SJSA1 (cell line): ENCODE measurements at places on chromosomes 13 and 19. TPM values are rescaled to one million over a fixed set of nuclear protein-coding genes. Genes with fewer than 3 reads are reported as not detected.

DNA sequence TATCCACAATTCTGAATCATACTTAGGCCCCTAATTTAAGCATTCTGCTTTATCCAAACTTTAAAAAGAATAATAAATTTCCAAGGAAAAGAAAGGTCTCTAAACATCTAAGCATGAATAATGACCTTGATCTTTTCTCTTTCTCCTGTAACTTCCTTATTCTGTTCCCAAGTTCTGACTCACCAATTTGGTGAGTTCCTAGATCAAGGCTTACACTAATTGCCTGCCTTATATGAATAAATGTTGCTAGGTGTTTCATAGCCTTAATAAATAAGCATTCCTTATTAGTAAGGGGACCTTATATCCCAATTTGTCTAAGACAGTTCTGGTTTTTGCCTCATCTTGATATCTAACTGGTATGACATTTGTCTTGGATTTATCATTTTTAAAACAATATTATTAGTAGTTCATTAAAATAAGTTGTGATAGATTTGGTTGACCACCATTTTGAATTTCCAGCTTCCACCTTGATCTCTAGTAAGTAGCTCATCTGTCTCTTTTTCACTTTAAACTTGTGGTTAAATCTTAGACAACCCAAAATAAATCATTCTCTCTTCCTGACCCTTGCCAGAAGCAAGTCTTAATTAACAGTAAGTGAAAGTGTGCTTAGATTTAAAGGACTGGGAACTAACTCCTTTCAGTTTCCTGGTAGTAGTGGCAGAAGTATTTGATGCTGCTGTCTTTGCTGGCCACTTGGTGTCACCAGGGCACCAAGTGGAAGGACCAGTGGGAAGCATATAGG is 121.2 kb upstream of the MLNR start:
- H3K36me3 ChIP-seq: no peaks in the 10 kb centered on the region
- H3K27me3 ChIP-seq: no peaks in the 10 kb centered on the region
- peaks cover 19% of the 10 kb centered on the region for H3K4me1 ChIP-seq
- DNase-seq: no peak
- H3K27ac ChIP-seq: no peak overlapping the region

- H3K4me3 ChIP-seq: no peak overlapping the region
- peak; percentile 69 for DNase-seq
- H3K36me3 ChIP-seq: no peaks in the 10 kb centered on the region
Measured at GRCh38 chr19:13588957-13589833, 82.9 kb upstream of the CACNA1A start.

DNA sequence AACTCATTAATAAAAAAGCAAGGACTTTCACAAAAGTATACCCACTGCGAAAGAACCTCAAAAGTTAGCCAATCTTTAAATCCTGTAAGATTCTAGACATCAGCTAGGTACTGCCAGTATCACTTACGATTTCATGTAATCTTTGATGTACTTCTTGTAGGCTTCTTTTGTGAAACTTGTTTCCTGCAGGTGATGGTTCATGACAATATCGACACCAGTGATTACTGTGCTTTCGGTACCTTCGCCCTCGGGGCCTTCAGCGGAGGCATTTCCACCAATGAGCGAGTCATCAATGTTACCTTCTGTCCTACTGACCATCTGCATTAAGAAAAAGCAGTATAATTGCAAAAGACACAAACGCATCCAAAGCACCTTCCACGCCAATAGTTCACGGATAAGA is 1.1 kb downstream of the TPT1 start:
- no peak overlapping the region; the same call in 1 of the 2 replicates for H3K27ac ChIP-seq
- H3K36me3 ChIP-seq: peaks cover 71% of the 10 kb centered on the region
- no peaks in the 10 kb centered on the region for H3K27me3 ChIP-seq
- H3K4me1 ChIP-seq: peaks cover 32% of the 10 kb centered on the region
- DNase-seq: no peak

GRCh38 chr13:31274390-31274789 is 74.6 kb downstream of the B3GLCT start:
- no peak for DNase-seq
- no peak overlapping the region for H3K4me3 ChIP-seq
- no peak overlapping the region for H3K27ac ChIP-seq
- no peaks in the 10 kb centered on the region for H3K27me3 ChIP-seq
- peaks cover 14% of the 10 kb centered on the region for H3K36me3 ChIP-seq

DNA sequence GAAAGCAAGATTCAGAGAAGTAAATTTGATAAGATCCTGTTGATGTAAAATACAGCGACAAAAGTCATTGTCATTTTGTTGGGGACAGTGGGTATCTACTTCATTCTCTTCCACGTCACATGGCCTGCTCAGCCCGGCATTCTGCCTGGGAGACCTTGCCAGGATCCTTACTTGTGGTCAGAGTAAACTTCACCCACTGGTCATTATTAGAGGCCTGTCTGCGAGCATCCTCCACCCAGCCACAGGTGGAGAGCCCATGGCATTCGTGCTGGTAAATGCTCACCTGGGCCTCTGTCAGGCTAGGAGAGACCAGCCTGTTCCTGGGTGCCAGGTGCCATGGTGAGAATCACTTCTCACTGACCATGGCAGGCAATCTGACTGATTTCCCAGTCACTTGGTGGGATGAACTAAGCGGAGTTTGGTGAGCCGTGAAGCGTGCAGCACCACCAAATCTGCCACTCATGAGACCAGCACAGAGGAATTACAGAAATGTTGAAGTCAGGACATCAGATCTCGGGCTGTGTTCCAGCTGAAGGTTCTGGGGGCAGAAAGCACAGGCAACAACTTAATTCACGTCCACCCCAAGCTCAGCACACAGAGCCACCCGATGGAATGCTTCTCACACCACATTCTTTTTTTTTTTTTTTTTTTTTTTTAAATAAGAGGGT is 107.0 kb downstream of the SIPA1L3 start:
- no peak overlapping the region for H3K27ac ChIP-seq
- no peak overlapping the region for H3K4me3 ChIP-seq
- no peaks in the 10 kb centered on the region for H3K27me3 ChIP-seq
- H3K4me1 ChIP-seq: no peaks in the 10 kb centered on the region
- H3K36me3 ChIP-seq: peaks cover 5% of the 10 kb centered on the region; the same call in 1 of the 2 replicates

DNA sequence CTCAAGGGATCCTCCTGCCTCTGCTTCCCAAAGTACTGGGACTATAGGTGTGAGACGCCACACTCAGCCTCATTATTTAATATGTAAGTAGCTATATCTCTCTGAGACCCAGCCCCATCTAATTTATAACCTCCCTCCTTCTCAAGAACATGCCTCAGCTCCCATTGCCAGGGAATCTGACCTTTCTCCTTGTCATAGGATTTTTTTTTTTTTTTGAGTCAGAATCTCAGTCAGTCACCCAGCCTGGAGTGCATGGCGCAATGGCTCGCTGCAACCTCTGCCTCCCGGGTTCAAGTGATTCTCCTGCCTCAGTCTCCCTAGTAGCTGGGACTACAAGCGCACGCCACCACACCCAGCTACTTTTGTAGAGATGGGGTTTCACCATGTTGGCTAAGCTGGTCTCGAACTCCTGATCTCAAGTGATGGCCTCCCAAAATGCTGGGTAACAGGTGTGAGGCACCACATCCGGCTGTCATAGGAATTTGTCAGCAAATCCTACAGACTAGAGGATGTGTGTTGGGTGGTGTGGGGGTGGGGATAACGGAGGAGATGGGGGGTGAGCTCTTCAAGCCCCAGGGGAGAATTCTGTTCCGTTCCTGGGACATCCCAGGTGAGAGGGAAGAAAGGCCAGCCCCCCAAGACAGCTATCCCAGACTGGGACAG is 5.1 kb upstream of the EPS8L1 start:
- peaks cover 40% of the 10 kb centered on the region for H3K27me3 ChIP-seq
- H3K4me3 ChIP-seq: no peak overlapping the region
- H3K4me1 ChIP-seq: no peaks in the 10 kb centered on the region
- no peak overlapping the region for H3K27ac ChIP-seq

GRCh38 chr13:89310943-89311672 is 1639.9 kb downstream of the SLITRK5 start:
- no peaks in the 10 kb centered on the region for H3K4me1 ChIP-seq
- no peak overlapping the region for H3K27ac ChIP-seq
- H3K4me3 ChIP-seq: no peak overlapping the region
- no peaks in the 10 kb centered on the region for H3K36me3 ChIP-seq
- H3K27me3 ChIP-seq: no peaks in the 10 kb centered on the region
- no peak for DNase-seq

DNA sequence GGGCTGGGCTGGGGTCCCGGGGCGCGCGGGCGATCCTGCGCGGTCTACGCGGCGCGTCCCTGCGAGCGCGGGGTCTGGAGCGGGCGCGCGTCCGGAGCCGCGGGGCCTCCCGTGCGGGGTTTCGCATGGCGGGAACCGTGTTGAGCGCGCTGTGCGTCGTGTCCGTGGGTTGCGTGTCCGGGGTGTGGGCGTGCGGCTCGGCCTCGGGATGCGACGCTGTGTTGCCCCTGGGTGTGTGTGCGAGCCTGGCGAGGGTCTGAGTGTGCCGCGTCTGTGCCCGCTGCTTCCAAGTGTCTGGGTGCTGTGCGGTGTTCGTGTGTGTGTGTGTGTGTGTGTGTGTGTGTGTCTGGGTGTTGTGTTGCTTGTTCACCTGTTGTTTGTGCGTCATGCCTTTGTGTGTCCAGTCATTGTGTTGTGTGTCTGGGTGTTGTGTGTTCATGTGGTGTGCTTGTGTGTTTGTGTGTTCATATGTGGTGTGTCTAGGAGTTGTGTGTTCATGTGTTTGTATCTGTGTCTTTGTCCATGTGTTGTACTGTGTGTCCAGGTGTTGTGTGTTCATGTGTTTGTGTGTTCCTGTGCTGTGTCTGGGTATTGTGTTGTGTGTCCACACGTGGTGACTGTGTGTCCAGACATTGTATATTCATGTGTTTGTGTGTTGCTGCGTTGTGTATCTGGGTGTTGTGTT is 552 bp downstream of the PLK5 start:
- H3K4me1 ChIP-seq: no peaks in the 10 kb centered on the region
- no peaks in the 10 kb centered on the region for H3K36me3 ChIP-seq
- DNase-seq: no peak
- H3K4me3 ChIP-seq: no peak overlapping the region

GRCh38 chr13:21673539-21673788 is 2.6 kb downstream of the FGF9 start:
- no peak for DNase-seq
- H3K36me3 ChIP-seq: no peaks in the 10 kb centered on the region
- H3K4me1 ChIP-seq: peaks cover 30% of the 10 kb centered on the region

- H3K27me3 ChIP-seq: no peaks in the 10 kb centered on the region
- no peaks in the 10 kb centered on the region for H3K36me3 ChIP-seq
- H3K4me1 ChIP-seq: no peaks in the 10 kb centered on the region
- H3K4me3 ChIP-seq: no peak overlapping the region
- H3K27ac ChIP-seq: no peak overlapping the region
- no peak for DNase-seq
Measured at GRCh38 chr13:74743992-74744391, 609.8 kb upstream of the KLF12 start.

- no peaks in the 10 kb centered on the region for H3K36me3 ChIP-seq
- no peak overlapping the region for H3K27ac ChIP-seq
- no peak overlapping the region for H3K4me3 ChIP-seq
- H3K4me1 ChIP-seq: no peaks in the 10 kb centered on the region
Measured at GRCh38 chr13:75512253-75512652, 25.4 kb downstream of the COMMD6 start.

GRCh38 chr19:53507523-53508442 is 30.2 kb upstream of the ZNF331 start:
- DNase-seq: no peak
- H3K4me3 ChIP-seq: no peak overlapping the region
- H3K36me3 ChIP-seq: no peaks in the 10 kb centered on the region

- DNase-seq: no peak
- H3K4me3 ChIP-seq: no peak overlapping the region
- H3K27ac ChIP-seq: no peak overlapping the region
- H3K36me3 ChIP-seq: no peaks in the 10 kb centered on the region
Measured at GRCh38 chr13:65724226-65724625, 1505.9 kb downstream of the PCDH9 start.

- H3K36me3 ChIP-seq: no peaks in the 10 kb centered on the region
- H3K4me3 ChIP-seq: no peak overlapping the region
- H3K27ac ChIP-seq: no peak overlapping the region
Measured at GRCh38 chr13:93561576-93562225, 335.1 kb downstream of the GPC6 start.

GRCh38 chr19:29650772-29651387 is 14.4 kb upstream of the PLEKHF1 start:
- H3K27ac ChIP-seq: no peak overlapping the region
- DNase-seq: no peak
- H3K4me1 ChIP-seq: no peaks in the 10 kb centered on the region
- no peaks in the 10 kb centered on the region; the same call in 1 of the 2 replicates for H3K27me3 ChIP-seq

DNA sequence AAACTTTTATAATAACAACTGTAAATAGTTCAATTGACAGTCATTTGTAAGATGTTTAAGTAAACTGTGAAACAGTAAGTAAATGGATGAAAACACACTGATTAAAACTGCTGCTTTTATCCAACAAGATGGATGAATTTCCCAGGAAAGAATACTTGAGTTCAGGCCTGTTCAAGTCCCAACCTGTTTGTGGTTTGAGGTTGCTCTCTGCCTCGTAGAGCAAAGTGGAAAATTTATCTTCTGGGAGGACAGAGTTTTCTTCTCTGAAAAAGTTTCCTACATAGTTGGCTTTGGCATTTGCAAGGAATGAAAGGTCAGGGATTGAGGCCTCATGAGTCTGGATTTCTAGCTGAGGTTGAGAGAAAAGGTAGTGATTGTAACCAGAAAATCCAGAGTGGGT is 15.2 kb upstream of the ZNF543 start:
- H3K36me3 ChIP-seq: peaks cover 32% of the 10 kb centered on the region
- no peak overlapping the region for H3K4me3 ChIP-seq
- H3K27me3 ChIP-seq: no peaks in the 10 kb centered on the region
- peaks cover 9% of the 10 kb centered on the region for H3K4me1 ChIP-seq

GRCh38 chr13:55159765-55160164 is 1981.0 kb upstream of the PRR20A start:
- DNase-seq: no peak
- no peak overlapping the region for H3K27ac ChIP-seq
- no peaks in the 10 kb centered on the region for H3K4me1 ChIP-seq
- H3K36me3 ChIP-seq: no peaks in the 10 kb centered on the region
- H3K27me3 ChIP-seq: no peaks in the 10 kb centered on the region

GRCh38 chr19:57419439-57419838 is 8.5 kb downstream of the ZNF17 start:
- peaks cover 67% of the 10 kb centered on the region for H3K36me3 ChIP-seq
- H3K4me3 ChIP-seq: no peak overlapping the region
- no peaks in the 10 kb centered on the region for H3K27me3 ChIP-seq
- no peak for DNase-seq

DAND5 gene
- total RNA-seq: 0.41 TPM in 1 of 2 replicates, not detected in the other

MADCAM1 gene
- total RNA-seq: not detected in 2 replicates

LTBP4 gene
- 16.5 and 23.7 TPM in 2 replicates for total RNA-seq

AMH gene
- 0.58 TPM in 1 of 2 replicates, not detected in the other for total RNA-seq

DHDH gene
- 0.16 and 1.7 TPM in 2 replicates for total RNA-seq

SOX21 gene
- not detected in 2 replicates for total RNA-seq

RFPL4A gene
- not detected in 2 replicates for total RNA-seq

ZNF112 gene
- 4.7 and 7.1 TPM in 2 replicates for total RNA-seq

KIR2DL4 gene
- not detected in 2 replicates for total RNA-seq

PRODH2 gene
- not detected in 2 replicates for total RNA-seq
